Inflammatory macrophage treated with lipopolysaccharide for 1 hour (primary cell): ENCODE measurements at places on chromosomes 4 and X.

DNA sequence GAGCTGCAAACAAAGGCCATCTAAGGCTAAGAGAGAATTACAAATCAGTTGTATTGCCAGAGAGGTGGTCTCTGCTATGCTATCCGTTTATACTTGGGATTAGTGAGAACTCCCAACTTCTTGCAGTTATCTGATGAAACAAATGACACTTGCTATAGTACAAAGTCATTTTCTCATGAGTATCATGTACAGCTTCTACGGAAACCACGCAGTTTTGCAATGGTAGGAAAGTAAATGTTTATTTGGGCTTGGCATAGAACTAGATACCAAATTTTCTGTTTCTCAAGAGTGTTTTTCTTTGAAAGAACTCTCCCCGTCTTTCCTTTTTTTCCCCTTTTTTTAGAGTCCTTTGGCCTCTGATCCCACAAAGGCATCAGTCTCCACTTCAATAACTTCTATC lies 128.2 kb upstream of the ENPEP start:
- DNase-seq: no peak

DNA sequence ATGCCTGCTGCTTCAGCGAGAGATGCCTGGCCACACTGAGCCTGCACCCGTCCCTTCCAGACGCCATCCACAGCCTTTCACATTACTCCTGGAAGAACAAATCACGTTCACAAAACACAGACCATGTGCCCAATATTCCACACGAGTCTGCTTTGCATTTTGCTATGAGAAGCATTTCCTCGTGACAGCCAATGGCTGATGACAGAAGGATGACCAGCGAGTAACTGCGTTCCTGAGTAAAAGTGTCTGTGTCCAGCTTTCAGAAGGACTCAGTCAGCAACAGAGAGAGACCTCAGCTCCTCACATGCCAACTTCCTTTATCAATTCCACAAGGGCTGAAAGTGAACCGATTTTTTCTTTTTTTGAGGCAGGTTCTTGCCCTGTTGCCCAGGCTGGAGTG lies 19.5 kb downstream of the NAT8L start:
- DNase-seq: no peak

DNA sequence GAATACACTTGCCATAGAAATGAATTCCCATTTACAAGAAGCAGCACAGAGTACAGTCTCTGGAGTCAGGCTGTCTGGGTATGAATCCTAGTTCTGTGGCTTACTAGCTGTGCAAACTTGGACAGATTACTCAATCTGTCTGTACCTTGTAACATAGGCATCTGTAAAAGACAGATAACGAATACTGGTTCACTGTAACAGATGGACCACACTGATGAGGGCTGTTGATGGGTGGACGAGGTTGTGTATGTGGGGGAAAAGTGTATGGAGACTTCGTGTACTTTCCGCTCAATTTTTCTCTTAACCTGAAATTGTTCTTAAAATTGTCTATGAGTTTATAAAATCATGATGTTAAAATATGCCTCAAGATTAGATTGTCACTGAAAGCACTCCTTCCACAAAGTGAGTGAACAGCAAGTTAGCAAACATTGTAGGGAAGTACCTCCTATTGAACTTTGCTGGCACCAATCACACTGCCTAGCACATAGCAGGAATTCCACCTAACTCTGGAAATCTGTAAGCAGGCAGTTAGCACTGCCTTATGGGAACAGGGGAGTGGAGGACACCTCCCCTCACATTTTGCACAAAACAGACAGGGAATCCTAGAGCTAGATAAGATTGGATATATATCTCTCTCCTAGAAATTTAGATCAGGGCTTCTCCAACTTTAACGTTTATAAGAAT lies 6.5 kb upstream of the EXOSC9 start:
- no peak for DNase-seq

GRCh38 chrX:143757887-143758286 lies 37.3 kb upstream of the SPANXN2 start:
- DNase-seq: no peak

DNA sequence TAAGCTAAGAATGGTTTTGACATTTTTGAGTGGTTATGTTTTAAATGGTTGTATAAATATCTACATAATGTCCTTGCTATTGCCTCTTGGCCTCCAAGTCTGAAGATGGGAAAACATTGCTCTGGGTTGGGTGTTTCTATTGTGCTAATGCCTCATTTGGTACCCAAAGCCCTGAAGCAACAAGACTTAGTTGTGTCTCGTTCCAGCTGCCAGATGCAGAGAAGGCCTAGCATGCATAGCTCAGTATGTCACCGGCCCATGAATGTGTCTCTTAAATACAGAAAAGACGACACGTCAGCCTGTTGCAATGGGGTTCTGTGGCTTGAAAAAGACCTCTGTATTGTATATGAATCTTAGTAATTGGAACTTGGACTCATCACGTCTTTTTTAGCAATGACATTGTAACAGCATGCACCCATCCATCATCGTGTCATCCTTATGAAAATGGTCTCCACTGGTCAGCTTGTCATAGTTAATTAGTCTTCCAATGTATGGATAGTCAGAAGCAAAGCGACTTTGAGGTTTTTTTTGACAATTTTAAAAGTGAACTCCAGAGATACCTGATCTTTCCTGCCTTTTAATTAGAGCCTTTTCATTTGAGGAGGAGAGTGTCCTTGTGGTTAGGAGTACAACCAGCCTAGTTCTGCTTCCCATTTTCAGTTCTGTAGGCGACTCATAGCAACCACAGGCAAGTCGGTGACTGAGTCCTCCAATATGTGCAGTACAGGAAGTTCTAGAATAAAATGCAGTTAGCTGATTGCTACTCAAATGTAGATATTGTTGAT lies 126.4 kb upstream of the GATB start:
- peak; percentile 64 for DNase-seq

- DNase-seq: no peak
Measured at GRCh38 chr4:121662225-121662624, 34.6 kb downstream of the ANXA5 start.

GRCh38 chr4:110008540-110008939 lies 95.9 kb downstream of the EGF start:
- no peak for DNase-seq

DNA sequence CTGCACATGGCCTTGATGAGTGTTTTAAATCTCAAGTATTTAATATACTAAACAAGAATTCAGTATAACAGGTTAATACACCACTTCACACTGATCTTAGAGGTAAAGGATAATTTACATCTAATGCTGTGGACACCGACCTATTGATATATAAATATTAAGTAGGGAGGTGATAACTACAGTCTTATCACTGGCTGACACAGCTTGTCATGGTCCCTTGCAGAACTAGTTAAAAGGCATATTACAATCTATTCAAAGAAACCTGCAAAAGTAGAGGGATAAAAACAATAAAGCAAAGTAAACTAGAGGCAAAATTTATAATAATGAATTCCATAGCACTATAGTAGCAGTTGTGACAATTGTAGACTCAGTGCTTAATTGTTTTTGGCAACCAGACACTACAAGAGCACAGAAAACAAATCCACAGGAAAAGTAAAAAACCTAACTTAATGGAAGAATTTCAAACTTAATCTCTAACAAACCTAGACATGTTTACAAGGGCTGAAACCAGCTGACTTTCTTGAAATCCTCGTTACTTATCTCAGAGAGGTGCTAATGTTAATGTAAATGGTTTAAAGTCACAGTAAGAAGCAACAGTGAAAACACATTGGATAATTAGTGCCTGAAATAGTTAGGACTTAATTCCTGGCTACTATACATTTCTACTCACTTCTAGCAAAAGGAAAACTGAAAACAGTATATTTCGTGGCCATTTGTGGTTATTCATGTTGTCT lies 25.0 kb downstream of the MFAP3L start:
- no peak for DNase-seq

DNA sequence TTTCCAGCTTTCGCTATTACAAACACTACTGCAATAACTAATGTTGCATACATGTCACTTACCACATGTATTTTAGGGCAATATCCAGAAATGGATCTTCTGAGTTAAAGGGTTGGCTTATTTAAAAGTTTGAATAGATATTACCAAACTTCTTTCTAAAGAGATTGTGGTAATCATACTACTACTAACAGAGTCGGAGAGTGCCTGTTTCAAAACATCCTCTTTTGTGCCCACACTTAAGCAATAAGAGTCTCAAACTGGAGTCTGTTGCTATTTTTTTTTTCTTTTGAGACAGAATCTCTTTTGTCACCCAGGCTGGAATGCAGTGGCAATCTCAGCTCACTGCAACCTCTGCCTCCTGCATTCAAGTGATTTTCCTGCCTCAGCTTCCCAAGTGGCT lies 35.8 kb downstream of the FGFBP1 start:
- DNase-seq: peak; percentile 77

DNA sequence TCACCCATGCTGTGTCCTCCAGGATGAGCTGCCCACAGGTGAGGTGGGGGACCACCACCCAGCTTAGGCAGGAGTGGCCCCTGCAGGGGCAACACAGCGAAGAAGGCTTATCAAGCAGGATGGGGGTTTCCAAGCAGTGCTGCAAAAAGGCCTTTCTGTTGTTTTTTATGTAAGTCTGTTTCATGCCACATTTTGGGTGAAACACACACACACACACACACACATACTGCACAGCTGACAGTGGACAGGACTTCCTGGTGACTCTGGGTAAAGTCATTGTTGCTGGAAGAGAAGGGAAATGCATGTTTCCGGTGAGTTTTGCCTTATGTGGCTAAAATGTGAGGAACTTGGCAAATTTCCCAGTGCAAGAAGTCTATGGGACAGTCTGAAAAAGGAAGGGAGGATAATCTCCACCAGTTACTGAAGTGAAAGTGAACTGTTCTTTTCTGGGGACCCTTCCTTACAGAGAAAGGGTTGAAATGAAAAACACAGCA lies 119.2 kb downstream of the IRF2 start:
- peak; percentile 96 for DNase-seq

DNA sequence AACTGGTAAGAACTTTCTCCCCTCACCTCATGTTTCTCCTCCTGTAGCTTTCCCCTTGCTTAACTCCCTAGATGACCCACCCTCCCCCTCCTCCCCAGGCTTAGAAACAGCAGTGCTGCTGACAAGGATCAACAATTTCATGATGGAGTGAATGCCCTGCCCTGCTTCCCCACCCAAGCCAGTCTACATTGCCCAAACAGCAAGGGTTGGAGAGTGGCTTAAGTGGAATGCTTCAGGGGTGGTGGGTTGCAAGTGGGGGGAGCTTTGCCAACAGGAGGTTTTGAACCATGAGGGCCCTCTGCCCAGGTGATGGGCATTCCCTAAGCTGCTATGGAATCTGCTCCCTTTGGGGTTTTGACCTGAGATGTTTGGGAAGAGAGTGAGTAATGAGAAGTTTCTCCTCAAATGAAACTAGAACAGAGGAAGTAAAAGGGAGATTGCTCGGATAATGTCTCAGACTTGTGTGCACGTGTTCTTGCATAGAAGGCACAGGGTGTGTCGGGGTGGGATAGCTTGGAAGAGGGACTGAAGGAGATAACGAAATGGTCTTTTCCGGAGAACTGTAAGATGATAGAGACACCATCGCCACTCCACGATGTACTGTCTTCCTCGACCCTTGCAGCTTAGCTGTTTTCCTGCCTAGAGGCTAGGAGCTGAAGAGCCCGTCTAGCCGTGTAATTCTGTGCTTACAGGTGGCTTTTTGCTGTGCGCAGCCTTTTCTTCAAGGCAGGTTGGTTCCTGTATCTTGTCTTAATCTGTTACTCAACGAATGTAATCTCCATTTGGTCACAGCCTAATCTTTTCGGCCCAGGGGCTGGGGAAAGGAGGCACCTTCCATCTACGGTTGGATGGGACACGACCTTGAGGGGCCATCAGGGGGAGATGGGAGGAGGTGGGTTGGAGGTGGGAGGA lies 10.1 kb downstream of the GDPD2 start:
- DNase-seq: no peak

GRCh38 chrX:115491766-115492165 lies 69.2 kb upstream of the PLS3 start:
- DNase-seq: peak; percentile 15

DNA sequence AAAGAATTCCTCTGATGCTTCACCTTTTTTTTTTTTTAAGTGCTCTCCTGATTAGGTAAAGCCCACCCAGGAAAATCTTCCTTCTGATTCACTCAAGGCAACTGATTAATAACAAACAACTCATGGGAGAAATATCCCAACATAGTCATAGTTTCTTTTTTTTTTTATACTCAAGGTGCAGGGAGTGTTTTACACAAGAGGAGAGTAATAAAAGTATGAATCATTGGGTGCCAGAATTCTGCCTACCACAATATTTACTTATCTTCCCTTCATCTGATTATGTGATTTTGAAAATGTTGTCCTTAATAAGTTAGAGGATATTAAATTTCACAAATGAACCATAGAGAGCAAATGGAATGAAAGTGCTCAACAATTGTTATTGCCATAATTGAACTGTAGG lies 329.9 kb downstream of the TECRL start:
- no peak for DNase-seq

DNA sequence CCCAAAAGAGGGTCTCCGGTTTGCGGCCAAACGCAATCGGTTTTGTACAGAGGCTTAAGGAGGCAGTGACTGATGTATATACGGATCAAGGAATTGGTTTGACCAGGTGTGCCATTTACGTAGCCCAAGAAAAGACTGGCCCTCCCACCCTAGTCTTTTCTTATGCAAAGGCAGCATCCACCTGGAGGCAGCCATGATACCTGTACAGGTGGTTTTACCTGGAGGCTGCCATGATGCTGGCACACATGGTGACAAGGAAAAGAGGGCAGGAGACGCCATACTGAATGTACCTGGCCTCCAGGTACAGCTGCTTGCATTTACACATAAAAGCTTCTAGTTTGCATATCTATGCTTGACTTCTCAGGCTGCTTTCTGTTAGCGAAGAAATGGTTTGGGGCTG lies 917.7 kb upstream of the INTU start:
- no peak for DNase-seq

GRCh38 chr4:23789762-23790161 lies 100.1 kb downstream of the PPARGC1A start:
- DNase-seq: no peak

DNA sequence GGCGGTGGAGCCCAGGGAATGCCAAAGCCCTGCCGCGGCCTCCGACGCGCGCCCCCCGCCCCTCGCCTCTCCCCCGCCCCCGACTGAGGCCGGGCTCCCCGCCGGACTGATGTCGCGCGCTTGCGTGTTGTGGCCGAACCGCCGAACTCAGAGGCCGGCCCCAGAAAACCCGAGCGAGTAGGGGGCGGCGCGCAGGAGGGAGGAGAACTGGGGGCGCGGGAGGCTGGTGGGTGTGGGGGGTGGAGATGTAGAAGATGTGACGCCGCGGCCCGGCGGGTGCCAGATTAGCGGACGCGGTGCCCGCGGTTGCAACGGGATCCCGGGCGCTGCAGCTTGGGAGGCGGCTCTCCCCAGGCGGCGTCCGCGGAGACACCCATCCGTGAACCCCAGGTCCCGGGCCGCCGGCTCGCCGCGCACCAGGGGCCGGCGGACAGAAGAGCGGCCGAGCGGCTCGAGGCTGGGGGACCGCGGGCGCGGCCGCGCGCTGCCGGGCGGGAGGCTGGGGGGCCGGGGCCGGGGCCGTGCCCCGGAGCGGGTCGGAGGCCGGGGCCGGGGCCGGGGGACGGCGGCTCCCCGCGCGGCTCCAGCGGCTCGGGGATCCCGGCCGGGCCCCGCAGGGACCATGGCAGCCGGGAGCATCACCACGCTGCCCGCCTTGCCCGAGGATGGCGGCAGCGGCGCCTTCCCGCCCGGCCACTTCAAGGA lies at the start of gene FGF2:
TSS of gene FGF2 (plus strand) at position 279 of the 705 bp plus-strand sequence. CDS start at position 623, 344 bp downstream.
- DNase-seq: no peak

- no peak for DNase-seq
Measured at GRCh38 chrX:147891896-147892295, 19.8 kb upstream of the FMR1 start.
